ENCODE measurements at places on chromosomes 3 and 15.

GRCh38 chr3:172320468-172320867 lies 127.8 kb downstream of the GHSR start:
- no peak for DNase-seq

GRCh38 chr3:134369861-134370596 lies 4.2 kb downstream of the AMOTL2 start:
- no peak for DNase-seq

DNA sequence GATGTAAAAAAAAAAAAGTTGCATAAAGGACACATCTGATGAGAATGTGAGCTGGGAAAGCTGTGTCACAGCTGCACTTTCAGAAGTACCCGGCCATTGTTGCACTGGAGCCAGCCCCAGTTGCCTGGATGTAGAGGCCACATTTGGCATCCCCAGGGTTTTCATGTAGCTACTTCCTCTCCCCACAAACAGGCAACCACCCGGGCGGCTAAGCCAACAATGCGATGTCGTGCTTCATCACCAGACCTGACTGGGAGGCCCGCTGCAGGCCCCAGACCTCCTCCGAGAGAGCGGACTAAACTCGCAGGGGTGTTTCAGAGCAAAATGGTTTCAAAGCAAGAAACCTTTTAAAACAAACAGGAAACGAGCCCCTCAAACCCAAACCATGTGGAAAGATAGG lies 142.3 kb downstream of the TMCO5A start:
- DNase-seq, result no peak

GRCh38 chr3:49019941-49020329 lies 1.6 kb upstream of the DALRD3 start:
- no peak for DNase-seq

DNA sequence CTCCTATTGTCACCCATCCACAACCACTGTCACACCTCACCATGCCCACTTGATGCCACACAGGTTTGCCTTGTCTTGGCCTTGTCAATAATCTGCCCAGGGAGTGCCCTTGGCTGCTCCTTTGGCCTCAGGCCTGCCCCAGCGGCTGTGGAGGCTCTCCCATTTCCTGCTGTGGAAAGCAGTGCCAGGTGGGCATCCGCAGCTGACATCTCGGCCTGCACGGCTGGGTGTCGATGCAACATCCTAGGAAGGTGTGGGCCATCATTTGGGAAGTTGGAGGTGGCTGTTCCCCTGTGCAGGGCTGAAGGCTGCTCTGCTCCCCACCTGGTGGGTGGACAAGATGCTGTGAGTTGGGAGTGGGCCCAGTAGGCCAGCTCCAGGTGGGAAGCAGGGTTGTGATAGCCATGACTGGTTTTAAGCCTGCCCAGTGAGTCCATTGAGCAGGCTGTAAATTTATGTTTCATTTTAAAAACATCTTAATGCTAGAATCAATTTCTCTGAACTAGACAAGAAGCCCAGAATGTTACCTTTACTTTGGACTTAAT lies 12.5 kb downstream of the DNAH1 start:
- no peak for DNase-seq

GRCh38 chr3:8455526-8456411 lies 45.9 kb upstream of the LMCD1 start:
- no peak for DNase-seq

- no peak for DNase-seq
Observed at GRCh38 chr15:76204109-76204845, 107.0 kb downstream of the ETFA start.

GRCh38 chr15:101803676-101804075 lies 367 bp downstream of the OR4F6 start:
- no peak for DNase-seq

- no peak for DNase-seq
Observed at GRCh38 chr15:80260551-80260950, 8.5 kb upstream of the CTXND1 start.

DNA sequence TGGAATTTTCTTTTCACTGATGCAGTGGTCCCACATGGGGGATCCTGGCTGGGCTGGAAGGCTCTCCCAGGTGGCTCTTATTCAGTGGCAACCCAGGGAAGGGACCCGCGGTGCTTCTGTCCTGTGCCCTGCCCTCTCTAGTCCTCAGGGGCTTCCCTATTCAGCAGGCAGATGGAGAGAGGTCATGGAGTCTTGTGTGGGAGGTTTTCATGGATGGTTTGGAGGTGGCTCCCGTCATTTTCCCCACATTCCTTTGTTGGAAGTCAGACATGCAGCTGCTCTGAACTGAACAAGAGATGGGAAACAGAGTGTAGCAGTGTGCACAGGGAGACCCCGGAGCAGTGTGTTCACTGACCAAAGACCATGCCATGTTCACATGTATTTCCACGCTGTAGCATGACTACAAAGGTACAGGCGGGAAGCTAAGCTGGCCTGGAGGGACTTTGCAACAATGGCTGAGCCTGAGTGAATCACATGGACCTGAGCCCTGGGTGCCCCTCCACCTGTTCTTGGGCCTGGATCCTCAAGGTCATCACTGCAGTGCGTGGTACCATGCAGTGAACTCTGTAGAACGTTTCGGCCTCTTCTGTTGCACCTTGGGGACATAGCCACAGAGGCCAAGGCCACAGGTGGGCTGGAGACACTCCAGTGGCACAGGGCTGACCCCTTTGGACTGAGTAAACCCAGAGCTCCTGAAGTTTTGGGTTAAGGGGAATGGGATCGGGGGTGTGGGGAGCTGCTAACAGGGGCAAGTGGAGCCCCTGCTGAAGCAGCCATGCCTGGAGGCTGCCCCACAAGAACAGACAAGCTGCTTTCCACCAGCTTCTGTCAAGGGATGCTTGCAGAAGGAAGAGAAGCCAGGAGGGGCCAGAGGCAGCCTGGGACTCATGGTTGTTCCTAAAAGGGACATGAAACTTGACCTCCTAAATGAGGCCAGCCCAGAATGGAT lies 123.0 kb downstream of the ASB7 start:
- no peak for DNase-seq

DNA sequence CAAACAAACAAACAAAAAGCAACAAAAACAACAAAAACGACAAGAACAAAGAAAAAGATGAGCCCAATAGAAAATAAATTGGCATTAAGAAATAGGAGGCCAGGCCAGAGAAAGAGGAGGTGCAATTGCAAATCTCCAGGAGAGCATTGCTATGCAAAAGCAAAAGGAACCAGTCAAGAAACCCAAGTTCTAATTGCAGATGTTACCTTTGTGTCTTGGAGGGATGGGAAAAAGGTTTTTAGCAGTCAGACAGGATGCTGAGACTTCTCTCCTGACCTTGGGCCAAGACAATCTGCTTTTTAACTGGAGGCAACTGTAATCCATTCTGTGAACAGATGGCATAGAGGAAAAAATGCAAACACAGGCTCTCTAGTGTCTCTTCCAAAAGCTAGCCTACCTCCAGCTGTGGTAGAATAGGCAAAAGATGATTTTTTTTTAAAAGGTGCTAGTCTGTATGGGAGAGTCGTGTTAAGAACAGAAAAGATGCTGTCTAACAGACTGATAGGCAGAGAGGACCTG lies 56.4 kb downstream of the LSAMP start:
- no peak for DNase-seq

- no peak for DNase-seq
Observed at GRCh38 chr3:74456166-74456565, 158.3 kb downstream of the CNTN3 start.

- DNase-seq, result no peak
Observed at GRCh38 chr3:143831208-143831607, 17.1 kb downstream of the SLC9A9 start.

DNA sequence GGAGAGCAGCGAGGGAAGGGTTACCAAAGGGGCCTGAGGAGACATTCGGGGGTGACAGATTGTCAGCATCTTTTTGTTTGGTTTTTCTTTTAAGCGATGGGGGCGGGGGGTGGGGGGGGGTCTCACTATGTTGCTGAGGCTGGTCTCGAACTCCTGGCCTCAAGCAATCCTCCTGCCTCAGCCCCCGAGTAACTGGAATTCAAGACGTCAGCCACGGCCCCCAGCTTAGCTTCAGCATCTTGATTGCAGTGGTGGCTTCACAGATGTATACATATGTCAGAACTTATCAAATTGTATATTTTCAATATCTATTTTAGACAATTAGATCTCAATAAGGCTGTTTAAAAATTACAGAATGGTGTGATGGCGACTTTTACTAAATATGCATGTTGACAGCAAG lies 30.9 kb downstream of the ZDHHC19 start:
- DNase-seq, result no peak

- no peak for DNase-seq
Observed at GRCh38 chr3:31892500-31892899, 88.6 kb downstream of the OSBPL10 start.

DNA sequence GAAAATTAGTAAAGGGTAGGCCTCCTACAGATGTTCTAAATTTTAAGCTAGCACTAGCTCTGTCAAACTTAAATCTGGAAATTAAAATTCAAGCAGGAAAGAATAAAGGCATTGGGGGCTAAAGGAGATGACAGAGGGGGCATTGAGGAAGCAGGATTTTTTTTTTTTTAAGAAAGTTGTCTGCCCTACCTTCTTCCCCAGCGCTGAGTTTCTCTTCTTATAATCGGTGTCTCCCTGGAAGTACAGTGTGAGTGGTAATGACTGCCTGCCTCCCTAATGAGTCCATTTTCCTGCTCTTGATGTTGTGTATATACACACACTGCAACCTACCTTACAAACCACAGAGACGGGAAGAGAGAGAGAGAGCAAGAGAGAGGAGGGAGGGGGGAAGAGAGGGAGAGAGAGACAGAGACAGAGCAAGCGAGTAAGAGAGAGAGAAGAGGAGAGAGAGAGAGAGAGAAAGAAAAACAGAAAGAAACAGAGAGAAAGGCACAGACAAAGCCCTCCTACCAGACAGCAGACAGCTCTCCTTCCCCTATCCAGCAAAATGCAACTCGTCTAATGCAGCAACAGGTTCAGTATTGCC lies 47.0 kb downstream of the ZBTB20 start:
- peak; percentile 2 for DNase-seq

DNA sequence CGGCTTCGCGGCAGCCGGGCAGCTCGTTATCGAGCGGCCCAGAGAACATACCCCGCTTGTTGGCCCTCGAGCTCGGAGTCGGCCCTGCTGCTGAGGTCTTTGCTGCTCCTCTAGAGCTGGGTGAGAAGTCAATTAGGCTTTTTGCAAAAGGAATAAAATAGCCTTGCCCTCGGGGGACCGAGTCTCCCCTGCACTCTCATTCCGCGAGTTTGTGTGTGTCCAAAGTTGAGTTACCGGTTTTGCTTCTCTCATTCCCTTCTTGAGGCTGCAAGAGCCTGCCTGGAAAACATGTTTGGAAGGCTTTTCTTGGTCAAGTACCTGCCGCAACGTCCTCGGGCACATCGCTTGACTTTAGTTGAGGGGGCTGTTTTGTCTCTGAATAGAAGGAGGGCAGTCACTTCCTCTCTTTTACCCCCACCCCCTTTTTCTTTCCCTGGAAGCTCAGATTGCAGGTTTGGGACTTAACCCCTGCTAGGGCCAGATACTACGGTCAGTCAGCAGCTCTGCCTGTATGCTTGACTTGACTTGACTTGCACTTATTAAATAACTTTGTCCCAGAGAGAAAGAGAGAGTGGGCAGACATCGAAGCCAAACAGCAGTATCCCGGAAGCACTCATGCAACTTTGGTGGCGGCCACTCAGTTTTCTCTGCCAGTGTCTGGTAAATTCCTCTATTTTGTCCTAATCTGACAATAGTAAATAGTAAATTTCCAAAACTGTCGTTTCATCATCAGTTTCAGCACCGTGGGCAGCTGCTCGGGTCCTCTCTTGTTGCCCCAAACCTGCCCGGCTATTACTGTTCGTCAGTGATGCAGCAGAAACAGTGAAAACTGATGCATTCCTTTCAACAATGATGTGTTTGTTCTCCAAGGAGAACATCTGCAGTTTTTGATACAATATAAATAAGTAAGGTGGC lies 609 bp downstream of the RNF13 start:
- no peak for DNase-seq

- DNase-seq, result no peak
Observed at GRCh38 chr15:35738370-35738769, 192.4 kb upstream of the DPH6 start.

- no peak for DNase-seq
Observed at GRCh38 chr3:129738172-129738571, 131.7 kb upstream of the PLXND1 start.

DNA sequence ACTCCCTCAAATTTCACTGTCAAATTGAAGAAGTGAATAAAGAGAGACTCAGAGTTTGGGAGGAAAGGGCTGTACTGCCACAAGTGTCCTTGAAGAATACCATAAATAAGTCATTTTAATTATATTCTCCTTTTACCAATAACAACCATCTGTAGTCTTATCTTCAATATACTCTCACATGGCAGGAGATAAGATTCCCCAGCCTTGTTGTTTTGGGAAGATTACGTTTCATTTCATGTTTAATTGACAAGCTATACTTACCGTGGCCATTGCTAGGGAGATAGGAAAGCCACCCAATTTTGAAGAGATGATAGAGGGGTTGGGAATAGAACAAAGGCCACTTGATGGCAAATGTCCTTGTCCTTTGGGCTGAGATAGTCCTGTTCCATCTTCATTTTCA lies 2.3 kb downstream of the MINDY4B start:
- DNase-seq, result no peak

DNA sequence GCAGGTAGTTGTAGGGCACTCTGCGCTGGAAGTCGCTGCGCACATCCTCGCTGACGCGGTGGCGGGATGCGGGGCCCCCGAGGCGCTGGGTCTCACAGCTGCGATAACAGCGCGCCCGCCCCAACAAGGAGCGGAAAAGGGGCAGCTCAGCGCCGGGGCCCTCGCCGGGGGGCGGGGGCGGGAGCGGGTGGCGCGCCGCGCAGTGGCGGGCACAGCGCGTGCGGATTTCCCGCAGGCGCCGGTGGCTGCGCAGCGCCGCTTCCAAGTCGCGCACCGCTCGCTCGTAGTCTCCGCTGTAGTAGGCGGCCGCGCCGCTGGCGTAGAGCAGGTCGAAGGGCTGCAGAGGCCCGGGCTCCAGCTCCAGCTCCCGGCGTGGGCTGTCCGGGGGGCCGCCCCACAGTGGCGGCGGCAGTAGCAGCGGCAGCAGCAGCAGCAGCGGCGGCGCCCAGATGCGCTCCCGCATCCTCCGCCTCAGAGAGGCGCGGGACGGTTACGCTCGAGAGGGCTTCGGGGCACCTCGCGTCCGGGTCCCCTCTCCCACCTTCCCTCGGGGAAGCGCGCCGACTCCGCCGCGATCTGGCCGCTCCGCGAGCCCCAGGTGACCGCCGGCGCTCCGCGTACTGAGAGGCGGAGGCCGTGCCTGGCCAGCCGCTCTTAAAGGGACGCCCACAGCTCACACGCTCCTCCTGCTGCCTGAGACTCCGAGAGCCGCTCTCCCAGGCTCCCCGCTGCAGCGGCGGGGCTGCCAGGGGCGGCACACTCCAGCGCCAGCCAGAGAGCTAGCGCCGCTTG lies at the start of gene P3H2:
P3H2 (minus strand) TSS at position 629 of the 792 bp plus-strand sequence; CDS start at position 463, 166 bp downstream.
- DNase-seq, result no peak

DNA sequence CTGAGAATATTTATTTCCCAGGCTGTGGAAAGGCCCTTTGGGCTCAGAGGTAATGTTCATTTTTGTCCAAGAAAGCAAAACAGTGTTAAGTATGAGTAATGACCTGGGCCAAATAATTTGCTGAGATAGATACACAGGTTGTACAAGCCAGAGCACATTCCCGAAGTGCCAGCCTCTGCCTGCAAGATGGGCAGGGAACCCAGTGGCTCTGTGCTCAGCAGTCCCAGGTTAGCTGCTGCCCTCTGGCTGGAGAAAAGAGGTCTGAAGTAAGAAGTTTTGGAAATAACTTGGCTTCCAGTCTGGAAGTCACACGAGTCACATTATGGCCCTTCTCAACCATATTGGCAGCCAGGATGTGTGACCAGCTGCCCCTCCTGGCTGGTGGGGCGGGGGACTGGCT lies 20.2 kb downstream of the MYZAP start:
- no peak for DNase-seq

GRCh38 chr3:106339551-106339950 lies 470.7 kb upstream of the CBLB start:
- no peak for DNase-seq

Data from stimulated activated CD4-positive, alpha-beta T cell treated with anti-CD3 and anti-CD28 coated beads, Interleukin-4, amount 100 ng/mL, for 4 hours (primary cell).